Activated CD4-positive, alpha-beta T cell treated with anti-CD3 and anti-CD28 coated beads, Interleukin-2, amount 10 ng/mL, durations not matched to agents 24 days and 14 days (primary cell): ENCODE measurements at places on chromosomes 12 and 14.

- H3K36me3 ChIP-seq, result no peaks in the 10 kb centered on the region
- H3K27me3 ChIP-seq, result peaks cover 17% of the 10 kb centered on the region
- DNase-seq, result no peak
- H3K4me1 ChIP-seq, result no peaks in the 10 kb centered on the region
- H3K4me3 ChIP-seq, result no peak overlapping the region
Measured at GRCh38 chr12:111181143-111181726, 187.7 kb downstream of the PHETA1 start.

- no peak for DNase-seq
- no peak overlapping the region for H3K4me3 ChIP-seq
- no peaks in the 10 kb centered on the region for H3K36me3 ChIP-seq
- no peak overlapping the region for H3K27ac ChIP-seq
Measured at GRCh38 chr12:81705586-81705985, 53.6 kb downstream of the PPFIA2 start.

- DNase-seq, result no peak
- peaks cover 2% of the 10 kb centered on the region for H3K27me3 ChIP-seq
- no peak overlapping the region for H3K4me3 ChIP-seq
- peaks cover 3% of the 10 kb centered on the region for H3K36me3 ChIP-seq
- H3K4me1 ChIP-seq, result peaks cover 30% of the 10 kb centered on the region
- no peak overlapping the region for H3K27ac ChIP-seq
Measured at GRCh38 chr14:104684449-104684821, 5.0 kb upstream of the INF2 start.

GRCh38 chr14:68427550-68427890, 365.3 kb downstream of the ZFP36L1 start:
- no peaks in the 10 kb centered on the region for H3K4me1 ChIP-seq
- no peak for DNase-seq

DNA sequence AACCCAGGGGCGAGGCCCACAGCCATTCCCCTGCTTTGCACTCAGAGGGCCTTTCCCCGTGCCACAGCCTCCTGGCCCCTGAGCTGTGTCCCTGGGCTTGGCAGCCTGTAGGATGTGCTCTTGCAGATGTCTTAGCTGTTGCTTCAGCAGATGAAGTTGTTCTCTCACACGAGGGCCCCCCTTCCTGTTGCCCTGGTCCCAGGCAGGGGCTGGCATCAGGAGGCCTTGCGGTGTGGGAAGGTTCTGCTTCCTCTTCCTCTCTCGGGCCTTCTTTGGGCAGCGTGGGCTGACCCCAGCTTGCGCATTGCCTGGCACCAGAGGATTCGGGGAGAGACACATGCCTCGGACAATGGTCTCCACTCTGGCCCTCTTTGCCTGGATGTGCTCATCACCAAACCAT, 12.7 kb downstream of the PROX2 start:
- no peak overlapping the region for H3K27ac ChIP-seq
- DNase-seq, result no peak
- H3K4me3 ChIP-seq, result no peak overlapping the region

DNA sequence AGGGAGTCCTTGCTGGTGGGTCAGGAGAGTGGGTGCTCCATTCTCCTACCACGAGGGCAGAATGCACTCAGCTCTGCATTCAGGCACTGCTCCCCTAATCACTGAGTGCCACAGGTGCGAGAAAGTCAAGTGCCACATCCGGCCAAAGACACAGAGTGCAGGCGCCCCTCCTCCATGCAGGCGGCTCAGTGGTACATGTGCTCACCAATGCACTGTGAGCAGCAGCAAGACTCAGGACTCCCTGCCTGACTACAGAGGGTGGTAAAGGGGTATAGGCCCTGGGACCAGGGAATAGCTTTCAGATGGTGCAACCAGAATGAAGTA, 32.9 kb downstream of the ZFYVE21 start:
- H3K4me1 ChIP-seq, result peaks cover 9% of the 10 kb centered on the region
- no peak overlapping the region for H3K4me3 ChIP-seq
- no peak overlapping the region for H3K27ac ChIP-seq
- peaks cover 3% of the 10 kb centered on the region for H3K36me3 ChIP-seq
- peak; percentile 82 for DNase-seq
- no peaks in the 10 kb centered on the region for H3K27me3 ChIP-seq

DNA sequence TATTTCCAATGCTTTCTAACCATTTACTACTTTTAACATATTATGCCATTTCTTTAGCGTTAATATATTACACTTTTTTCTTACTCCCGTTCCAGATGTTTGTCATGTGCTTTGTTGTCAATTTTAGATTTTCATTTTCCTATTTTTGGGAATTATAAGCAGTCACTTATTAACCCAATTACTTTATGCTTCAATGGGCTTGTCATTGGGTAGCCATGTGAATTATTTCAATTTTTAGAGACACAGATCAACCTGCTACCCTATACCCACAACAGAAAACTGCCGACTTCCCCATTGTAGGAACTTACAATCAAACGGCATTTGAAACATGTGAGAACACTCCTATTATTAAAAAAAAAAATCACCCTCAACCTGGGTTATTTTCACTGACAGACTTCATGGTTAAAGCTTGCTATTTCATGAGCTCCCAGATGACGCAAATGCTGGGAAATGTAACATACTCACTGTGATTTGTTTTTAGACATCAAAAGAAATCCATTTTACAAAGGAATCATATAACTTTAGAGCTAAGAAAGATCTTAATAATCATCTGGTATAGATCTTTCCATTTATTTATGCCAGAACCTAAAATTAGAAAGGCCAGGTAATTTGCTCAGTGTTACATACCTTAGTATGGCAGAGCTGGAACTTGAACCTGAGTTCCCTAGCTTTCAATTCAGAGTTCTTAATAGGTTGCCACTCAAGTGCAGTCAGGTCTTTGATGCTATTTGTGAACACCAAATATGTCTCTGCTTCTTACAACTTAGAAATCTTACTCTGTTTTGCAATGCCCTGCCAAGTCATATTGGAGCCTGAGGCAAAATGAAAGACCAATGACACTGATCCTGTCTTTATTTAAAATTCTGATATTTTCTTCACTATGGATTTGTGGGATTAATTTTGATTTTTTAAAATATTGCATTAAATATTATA, 340.4 kb downstream of the RAD51B start:
- no peaks in the 10 kb centered on the region for H3K4me1 ChIP-seq
- DNase-seq, result no peak
- H3K4me3 ChIP-seq, result no peak overlapping the region
- H3K27me3 ChIP-seq, result no peaks in the 10 kb centered on the region
- no peak overlapping the region for H3K27ac ChIP-seq

DNA sequence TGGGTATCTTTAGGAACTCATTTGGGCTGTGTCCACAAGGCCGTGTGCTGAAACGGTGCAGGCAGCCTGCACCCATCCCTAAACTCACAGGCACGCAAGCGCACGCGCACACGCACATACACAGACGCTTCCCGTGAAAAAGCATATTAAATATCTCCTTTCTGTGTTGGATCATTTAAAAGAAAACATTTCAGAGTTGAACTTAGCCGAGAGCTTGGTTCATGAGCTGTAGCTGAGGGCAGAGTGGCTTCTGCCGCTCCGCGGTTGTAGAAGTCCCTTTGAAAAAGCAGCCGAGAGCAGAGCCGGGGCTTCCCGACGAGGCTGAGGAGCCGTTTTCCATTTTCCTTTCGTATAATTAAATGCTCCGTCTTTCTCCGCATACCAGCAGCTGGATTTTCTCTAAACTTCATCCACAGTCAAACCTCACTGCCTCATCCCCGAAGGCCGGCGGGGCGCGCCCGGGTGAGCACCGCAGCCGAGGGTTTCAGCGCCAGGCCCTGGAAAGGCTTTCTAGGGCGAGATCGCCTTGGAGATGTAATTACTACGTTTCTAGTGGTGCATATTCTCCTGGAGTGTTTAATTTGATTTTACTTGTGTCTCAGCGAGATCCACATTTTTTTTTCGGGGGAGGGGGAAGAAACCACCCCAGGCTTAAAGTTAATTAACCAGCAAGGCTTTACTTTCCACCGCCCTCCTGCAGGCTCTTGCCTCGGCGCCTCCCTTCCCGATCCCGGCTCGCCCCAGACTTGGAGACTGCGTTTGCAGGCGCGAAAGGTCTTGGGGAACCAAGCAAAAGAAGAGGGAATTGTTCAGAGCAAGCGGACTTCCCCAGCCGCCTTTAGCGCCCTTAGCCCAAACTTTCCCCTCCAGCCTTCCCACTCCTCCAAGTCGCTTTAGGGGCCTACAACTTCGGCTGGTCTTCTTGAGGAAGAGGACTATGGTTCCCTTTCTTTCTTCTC, 3.0 kb upstream of the HOXC13 start:
- no peak overlapping the region for H3K4me3 ChIP-seq
- H3K36me3 ChIP-seq, result no peaks in the 10 kb centered on the region
- H3K4me1 ChIP-seq, result peaks cover 2% of the 10 kb centered on the region
- H3K27ac ChIP-seq, result peak overlapping the region; percentile 41
- no peak for DNase-seq
- peaks cover 88% of the 10 kb centered on the region for H3K27me3 ChIP-seq

DNA sequence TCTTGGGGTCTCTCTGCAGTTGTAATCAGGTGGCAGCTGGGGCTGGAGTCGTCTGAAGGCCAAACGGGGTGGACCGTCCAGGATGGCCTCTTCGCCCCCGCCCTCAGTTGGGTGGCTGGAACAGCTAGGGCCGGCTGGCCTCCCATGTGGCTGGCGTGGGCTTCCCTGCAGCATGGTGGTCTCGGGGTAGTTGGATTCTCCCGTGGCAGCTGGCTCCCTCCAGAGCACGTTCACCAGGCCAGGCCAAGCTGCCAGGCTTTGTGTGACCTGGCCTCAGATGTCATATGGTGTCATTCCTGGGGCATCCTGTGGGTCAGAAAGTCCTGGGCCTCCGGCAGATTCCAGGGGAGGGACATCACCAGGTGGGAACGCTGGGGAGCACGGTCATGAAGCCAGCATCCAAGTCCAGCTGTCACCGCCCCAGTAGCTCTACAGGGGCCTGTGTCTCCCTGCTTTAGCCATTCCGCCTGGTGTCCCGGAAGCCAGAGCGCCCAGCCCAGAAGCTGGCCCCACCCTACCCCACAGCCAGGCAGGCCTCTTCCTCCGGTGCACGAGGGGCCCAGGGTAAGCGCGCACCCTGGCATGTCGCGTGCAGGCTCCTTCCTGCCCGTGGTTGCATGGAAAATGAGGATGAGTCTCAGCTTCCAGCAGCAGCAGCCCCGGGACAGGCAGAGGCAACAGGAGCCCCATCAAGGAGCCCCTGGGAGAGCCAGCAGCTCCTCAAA, 1.3 kb upstream of the NUDT14 start:
- H3K4me1 ChIP-seq, result peaks cover 6% of the 10 kb centered on the region
- H3K36me3 ChIP-seq, result no peaks in the 10 kb centered on the region
- H3K4me3 ChIP-seq, result peak overlapping the region; percentile 59
- DNase-seq, result no peak
- no peak overlapping the region for H3K27ac ChIP-seq

- no peak for DNase-seq
- no peak overlapping the region for H3K4me3 ChIP-seq
- H3K36me3 ChIP-seq, result peaks cover 2% of the 10 kb centered on the region
- H3K4me1 ChIP-seq, result peaks cover 11% of the 10 kb centered on the region
Measured at GRCh38 chr12:106281056-106281782, 21.3 kb upstream of the TCP11L2 start.

- no peak overlapping the region for H3K27ac ChIP-seq
- peak overlapping the region; percentile 5 for H3K4me3 ChIP-seq
- no peaks in the 10 kb centered on the region for H3K36me3 ChIP-seq
- H3K27me3 ChIP-seq, result peaks cover 50% of the 10 kb centered on the region
Measured at GRCh38 chr12:51870504-51870903, 17.4 kb upstream of the ANKRD33 start.

DNA sequence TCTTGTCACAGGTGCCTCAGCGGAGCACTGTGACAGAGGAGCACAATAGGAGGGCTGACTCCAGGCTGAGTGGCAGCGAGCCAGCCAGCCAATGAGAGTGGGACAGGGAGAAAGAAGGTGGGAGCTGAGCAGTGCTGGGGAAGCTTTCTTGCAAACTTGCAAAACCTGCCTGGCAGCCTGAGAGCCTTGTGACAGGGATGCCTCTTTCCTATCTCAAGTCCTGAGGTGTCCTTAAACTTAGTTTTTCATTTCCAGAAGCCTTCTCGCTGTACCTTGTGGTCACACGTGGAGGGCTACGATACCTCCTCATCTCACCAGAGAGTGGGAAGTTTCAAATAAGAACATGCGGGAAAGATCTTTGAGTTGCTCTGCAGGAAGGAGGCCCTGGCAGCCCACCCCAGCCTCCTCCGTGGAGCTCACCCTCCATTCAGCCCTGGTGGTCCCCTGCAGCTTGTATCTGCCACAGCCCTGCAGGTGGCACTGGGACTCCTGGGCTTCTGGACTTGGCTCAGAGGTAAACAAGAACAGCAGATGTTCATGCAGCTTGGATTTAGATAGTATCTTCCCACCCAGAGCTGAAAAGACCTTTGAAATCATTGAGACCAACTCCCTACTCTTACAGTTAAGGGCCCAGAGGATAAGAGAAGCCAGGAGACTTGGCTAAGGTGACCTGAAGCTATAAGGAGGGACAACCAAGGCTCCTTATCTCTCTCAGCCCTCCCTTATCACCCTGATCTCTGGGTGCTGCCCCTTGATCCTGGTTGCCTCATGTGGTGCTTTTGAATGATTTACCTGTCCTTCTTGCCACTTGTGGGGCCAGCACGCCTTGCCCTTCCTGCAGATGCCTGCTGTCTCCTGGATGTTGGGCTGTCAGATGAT, 153.5 kb upstream of the MAX start:
- DNase-seq, result no peak
- H3K27ac ChIP-seq, result no peak overlapping the region
- H3K4me1 ChIP-seq, result peaks cover 22% of the 10 kb centered on the region
- H3K36me3 ChIP-seq, result peaks cover 4% of the 10 kb centered on the region

GRCh38 chr12:92634730-92635129, 68.1 kb upstream of the PLEKHG7 start:
- no peak for DNase-seq
- H3K27me3 ChIP-seq, result no peaks in the 10 kb centered on the region
- H3K4me1 ChIP-seq, result no peaks in the 10 kb centered on the region

DNA sequence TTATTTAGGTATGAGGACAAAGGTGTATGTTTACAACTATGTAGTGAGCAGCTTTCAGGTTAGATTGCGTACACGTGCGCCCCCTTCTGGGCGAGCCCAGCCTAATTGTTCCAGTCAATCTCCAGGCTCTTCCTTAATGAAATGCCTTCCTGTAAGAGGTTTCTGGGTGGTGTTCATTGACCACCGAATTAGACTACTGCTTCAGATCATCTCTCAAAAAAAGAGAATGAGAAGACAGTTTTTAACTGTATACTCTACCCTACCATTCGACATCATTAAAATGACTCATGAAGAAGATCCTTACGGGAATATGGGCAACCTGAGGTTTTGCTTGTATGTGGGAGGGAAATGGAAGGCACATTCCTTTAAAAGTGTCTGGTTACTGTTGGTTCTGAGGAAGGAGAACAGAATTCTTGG, 2.1 kb downstream of the LUM start:
- no peak overlapping the region for H3K27ac ChIP-seq

GRCh38 chr14:89158701-89159100, 258.3 kb downstream of the FOXN3 start:
- peaks cover 23% of the 10 kb centered on the region for H3K36me3 ChIP-seq
- no peak overlapping the region for H3K4me3 ChIP-seq

- peaks cover 33% of the 10 kb centered on the region for H3K4me1 ChIP-seq
- peak overlapping the region; percentile 77 for H3K4me3 ChIP-seq
- no peak overlapping the region for H3K27ac ChIP-seq
Measured at GRCh38 chr14:21070610-21071224, 613 bp downstream of the ARHGEF40 start.
